NT2/D1 (cell line): ENCODE measurements at places on chromosomes 11 and 22.

GRCh38 chr11:43498561-43498960 is 139.8 kb downstream of the TTC17 start:
- DNase-seq = no peak

- DNase-seq = no peak
Measured at GRCh38 chr11:8765294-8765693, 82.7 kb downstream of the RPL27A start.

- DNase-seq = no peak
Measured at GRCh38 chr11:117671370-117671769, 125.6 kb downstream of the DSCAML1 start.

DNA sequence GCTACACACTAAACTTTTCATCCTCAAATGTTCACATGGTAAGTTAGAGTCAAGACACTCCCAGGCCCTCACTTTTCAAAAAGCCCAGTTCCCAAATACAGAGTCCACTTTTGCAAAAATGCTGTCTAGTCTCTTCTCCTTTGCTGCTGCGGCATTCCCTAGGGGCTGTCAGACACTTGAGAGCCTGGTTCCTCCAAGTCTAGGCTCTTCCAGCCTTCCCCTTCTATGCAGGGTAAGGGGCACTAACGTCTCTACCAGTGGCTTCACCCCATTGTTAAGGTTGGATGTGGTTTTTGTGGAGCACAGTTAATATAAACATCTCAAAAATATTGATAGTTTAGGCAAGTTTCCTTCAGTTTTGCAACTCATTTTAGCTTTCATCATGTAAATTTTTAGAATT is 181.5 kb downstream of the KIF18A start:
- no peak for DNase-seq

DNA sequence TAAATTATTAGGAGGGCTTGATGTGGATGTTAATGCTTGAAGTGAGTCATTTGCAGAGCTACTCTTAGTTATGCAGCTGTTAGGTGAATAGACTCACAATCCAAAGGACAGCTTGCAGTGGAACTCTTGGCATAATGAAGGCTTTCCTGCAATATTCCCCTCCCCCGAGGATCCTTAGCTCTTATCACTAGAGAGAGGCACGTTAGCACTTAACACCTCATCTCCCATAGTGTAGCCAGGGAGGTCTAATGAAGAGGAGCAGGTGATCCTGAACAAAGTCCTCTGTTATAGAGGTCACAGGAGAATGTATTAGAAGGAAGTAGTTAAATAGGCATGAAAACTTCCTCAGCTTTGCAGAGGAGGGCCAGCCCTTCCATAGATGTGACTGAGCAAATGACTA is 919.2 kb upstream of the FAT3 start:
- DNase-seq = peak; percentile 2

DNA sequence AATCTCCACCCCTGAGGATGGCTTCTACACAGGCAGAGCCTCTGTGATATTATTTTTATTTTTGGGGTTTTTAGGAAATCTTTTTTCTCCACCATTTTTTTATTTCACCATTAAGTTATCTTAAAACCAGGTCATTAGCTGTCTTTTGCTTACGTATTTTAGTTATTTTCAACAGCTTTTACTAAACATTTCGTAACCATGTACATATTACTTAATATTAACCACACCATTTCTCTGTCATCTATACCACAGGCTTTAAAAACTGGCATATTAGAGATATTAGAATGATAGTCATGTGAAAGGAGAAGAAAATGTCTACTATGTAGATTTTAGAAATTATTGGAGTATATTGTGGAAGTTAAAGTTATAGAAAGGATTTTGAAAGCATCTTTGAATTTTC is 37.4 kb downstream of the YAP1 start:
- DNase-seq = no peak

- no peak for DNase-seq
Measured at GRCh38 chr11:23948851-23949250, 548.0 kb upstream of the LUZP2 start.

GRCh38 chr11:114179234-114179941 is 116.8 kb upstream of the NNMT start:
- DNase-seq = no peak

DNA sequence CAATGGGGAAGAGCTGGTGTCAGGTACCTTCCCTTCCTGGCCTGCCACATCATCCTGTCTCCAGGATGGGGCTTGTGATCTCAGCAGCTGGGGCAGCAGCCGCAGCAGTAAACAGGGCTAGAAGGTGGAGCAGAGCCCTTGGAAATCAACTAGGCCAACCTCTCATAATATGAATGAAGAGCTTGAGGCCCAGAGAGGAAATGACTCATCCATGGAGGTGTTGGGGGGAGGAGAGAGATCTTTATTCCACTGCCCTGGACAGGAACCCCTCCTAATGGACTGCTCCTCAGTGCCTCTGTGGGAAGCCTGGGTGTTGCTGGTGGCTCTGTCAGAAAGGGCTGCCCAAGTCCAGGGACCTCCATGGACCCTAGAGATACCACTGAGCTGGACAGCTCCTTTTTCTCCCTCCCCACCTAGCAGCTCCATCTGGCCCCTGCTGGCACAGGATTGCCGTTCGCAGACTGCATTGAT is 111.8 kb downstream of the OSBP2 start:
- peak; percentile 63 for DNase-seq

- no peak for DNase-seq
Measured at GRCh38 chr11:91258876-91259275, 965.7 kb upstream of the FAT3 start.
